GM04504 (cell line): ENCODE measurements at places on chromosomes 12 and 14.
A peak's percentile ranks its signal among the peaks of the same experiment; 100 is the strongest.

- no peak for DNase-seq
Measured at GRCh38 chr12:28331130-28331529, 140.9 kb downstream of the CCDC91 start.

DNA sequence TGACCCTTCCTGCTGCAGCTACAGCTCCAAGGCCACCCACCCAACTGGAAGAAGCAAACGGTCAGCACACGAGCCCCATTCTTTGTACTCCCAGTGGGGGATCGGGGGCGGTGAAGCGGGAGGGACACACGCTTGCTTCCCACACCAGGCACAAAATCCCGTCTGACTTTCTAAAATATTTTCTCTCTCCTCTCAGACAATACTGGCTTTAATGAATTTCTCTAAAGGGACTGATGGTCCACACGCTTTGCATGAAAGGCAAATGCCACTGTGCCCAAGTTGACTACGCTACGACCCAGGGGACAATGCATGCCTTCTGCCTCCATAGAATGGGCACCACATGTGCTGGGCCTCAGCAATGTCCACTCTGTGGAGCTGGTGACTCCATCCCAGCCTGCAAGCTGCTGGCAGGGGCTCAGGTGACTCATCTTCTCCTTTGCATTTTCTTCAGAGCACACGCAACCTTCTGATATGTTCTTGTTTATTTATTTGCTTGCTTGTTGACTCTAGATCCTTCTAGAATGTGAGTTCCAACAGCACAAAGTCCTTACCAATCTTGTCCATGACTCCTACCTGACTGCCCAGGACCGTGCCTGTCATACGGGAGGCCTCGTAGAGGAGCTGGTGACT lies 15.6 kb downstream of the SYNE3 start:
- peak; percentile 77 for DNase-seq

DNA sequence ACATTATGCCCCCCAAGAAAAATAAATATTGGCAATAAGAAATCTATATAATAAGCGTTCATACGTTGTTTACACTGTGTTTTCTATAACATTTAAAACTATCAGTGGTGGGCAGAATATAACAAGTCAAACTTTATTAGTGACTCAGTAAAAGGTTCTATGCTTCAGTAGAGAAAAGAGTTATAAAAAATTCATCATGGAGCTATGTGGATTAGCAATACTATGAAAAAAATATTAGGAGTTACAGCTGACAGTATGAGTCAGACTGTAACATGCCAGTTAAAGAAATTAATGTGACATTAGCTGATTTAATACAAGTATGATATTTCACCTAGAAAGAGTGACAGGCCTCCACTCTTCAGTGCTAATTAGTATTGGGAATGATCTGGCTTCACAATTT lies 125.1 kb upstream of the GARIN6 start:
- no peak for DNase-seq

DNA sequence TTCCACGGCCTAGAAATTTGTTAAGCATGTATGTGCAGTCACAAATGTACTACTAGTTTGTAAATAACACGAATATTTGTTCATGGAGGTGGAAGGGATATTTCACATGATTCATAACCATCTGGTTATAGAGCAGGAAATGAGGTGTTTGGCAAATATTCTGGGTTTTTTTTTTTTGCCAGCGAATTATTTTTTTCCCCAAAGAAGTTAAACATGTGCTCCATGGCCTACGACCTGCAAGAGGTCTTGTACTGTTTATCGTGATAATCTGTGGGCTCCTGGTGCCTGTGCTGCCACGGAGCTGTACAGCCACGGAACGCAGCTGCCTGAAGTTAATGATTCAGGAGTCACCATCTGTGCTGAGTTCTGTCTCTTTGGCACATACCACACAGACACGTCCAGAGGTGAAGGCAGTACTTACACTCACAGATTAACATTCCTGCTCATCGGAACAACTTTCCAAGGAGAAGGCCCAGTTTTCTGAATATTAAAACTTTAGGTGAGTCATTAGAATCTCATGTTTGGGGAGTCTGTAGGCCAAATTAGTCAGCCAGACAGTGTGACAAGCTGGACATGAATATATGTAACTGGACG lies 156.3 kb downstream of the TMX1 start:
- DNase-seq, result peak; percentile 97

DNA sequence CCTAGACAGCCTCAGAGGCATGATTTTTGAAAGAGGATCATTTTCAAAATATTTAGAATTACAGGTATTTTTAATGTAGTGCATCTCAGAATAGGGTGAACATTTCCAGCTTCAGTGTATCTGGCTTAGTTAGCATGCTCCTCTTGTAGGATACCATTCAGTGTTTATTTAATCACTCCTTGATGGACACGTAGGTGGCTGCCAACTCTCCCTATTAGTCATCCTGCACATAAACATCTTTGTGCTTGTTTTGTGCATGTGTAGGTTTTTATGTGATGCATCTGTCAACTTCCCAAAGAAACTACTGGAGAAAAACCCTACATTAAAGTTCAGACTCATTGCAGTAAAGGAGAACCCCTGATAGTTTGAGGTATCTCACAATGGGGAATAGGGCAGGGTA lies 52.5 kb upstream of the RBM19 start:
- DNase-seq, result peak; percentile 9

GRCh38 chr12:111275308-111275707 lies 93.6 kb downstream of the PHETA1 start:
- DNase-seq, result no peak

- peak; percentile 58 for DNase-seq
Measured at GRCh38 chr12:42756841-42757623, 167.5 kb upstream of the PRICKLE1 start.

GRCh38 chr12:9149372-9149771 lies 33.7 kb upstream of the A2M start:
- no peak for DNase-seq

- DNase-seq, result no peak
Measured at GRCh38 chr14:69619012-69619411, 7.6 kb downstream of the SUSD6 start.

GRCh38 chr12:117096501-117097042 lies 2.6 kb downstream of the TESC start:
- DNase-seq, result no peak

GRCh38 chr12:1528791-1529190 lies 65.6 kb downstream of the FBXL14 start:
- no peak for DNase-seq

DNA sequence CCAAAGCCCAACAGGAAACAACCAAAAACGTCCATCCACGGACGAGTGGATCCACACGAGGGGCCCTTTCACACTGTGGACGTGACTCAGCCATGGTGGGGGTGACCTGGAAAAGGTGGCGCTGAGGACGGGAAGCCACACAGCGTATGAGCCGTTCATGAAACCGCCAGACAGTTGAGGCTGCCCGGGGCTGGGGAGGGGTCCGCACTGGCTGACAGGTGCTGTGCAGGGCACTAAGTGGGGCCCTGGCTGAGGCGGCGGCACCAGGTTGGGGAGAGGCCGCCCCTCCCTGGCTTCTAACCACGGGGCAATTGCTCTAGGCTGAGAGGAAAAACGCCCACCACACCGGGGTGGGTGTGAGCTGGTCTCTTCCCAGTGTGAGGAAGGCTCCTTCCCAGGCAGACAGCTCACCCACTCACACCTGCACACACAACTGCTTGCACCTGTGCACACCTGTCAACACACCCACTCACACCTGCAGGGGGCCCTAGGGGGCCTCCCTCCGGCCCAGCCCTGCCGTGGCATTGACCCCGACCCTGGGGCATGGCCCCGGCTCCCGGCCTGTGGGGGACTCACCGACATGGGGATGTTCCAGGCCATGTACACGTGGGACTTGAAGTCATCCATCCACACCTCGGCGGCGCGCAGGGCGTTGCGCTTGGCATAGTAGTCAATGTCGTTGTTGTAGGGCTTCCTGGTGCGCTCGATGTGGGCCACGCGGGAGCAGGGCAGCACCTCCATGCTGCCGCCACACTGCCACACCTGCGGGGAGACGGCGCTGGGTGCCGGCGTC lies 58.9 kb downstream of the NOC4L start:
- DNase-seq, result no peak

GRCh38 chr14:31884776-31885379 lies 192.2 kb upstream of the ARHGAP5 start:
- DNase-seq, result no peak

DNA sequence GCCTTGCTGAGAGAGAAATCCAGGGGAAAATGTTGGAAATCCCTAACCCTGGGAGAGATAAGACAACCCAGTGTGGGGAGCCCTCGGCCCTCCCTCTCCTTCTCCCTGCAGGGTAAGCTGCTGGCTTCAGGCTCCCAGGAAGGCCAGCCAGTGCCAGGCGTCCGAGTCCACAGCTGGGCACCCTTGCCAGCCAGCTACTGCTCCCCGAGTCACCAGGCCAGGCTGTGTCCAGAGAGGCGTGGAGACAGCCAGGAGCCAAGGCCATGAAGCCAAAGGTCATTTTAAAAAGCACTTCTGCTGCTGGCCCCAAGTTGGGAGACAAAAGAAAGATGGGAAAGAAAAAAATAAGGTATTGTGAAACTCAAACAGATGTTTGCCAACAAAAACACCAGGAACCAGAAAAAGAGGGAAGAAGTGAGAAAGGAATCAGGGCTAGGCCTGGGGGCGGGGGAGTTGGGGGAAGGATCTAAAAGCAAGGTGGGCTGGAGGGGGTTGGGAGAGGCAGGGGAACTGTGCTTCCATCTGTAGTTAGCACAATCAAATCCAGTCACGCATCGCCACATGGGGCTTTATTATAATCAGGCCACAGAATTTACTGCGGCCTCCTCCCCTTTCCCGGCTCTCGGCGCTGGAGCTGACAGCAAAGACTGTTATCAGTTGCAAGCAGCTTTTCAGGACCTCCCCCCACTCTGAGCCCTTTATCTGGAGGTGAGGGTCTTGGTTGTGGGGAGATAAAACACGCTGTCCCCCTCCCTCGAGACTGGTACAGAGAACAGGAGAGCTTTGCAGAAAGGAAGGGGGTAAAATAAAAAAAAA lies 33.5 kb downstream of the RBM19 start:
- no peak for DNase-seq

- no peak for DNase-seq
Measured at GRCh38 chr12:130838284-130838950, 633 bp downstream of the STX2 start.

GRCh38 chr12:78248321-78248720 lies 417.6 kb downstream of the NAV3 start:
- no peak for DNase-seq

DNA sequence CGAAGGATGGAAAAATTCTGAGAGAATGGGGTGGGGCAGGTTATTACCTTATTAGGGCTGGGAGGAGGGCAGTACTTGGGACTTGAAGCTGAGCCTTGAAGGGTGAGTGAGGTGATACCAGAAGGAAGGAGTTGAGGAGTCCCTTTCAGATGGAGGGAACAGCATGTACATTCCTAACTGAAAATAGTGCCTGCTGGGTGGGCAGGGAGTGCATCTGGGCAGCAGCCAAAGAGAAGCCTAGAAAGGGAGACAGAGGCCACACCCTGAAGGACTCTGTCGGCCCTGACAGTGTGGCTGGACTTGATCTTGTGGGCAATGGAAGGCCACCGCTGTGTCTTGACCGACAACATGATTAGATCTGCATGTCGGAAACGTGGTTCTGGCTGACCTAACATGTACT lies 147.6 kb downstream of the NDUFA12 start:
- no peak for DNase-seq

- DNase-seq, result no peak
Measured at GRCh38 chr12:16238661-16239060, 38.8 kb downstream of the SLC15A5 start.

- DNase-seq, result no peak
Measured at GRCh38 chr12:8559676-8560075, 19.0 kb upstream of the CLEC4E start.

DNA sequence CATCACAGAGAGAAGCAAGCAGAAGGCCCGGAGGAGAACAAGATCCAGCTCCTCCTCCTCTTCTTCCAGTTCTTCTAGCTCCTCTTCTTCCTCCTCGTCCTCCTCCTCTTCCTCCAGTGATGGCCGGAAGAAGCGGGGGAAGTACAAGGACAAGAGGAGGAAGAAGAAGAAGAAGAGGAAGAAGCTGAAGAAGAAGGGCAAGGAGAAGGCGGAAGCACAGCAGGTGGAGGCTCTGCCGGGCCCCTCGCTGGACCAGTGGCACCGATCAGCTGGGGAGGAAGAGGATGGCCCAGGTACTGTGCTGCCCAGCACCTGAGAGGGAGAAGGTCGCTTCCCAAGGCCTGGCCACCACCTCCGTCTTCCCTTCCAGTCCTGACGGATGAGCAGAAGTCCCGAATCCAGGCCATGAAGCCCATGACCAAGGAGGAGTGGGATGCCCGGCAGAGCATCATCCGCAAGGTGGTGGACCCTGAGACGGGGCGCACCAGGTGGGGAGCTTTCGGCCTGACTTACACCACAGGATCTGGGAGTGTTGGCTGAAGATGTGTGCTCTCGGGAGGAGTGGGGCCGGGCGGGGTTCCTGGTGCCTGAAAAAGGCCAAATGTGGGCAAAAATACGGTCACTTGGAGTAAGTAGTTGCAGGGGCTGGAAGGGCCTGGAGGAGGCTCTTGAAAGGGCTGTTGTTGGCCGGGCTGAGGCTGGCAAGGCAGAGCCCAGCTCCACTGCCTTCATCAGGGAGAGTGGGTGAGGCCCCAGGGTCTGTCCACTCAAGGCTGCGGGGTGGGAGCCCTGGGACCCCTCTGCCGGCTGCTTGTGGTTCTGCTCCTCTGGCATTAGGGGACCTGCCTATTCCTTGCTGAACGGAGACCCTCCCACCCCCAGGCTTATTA lies 1.4 kb downstream of the ARL6IP4 start:
- no peak for DNase-seq

GRCh38 chr12:77916276-77916675 lies 85.6 kb downstream of the NAV3 start:
- no peak for DNase-seq
